Activated CD4-positive, alpha-beta T cell treated with anti-CD3 and anti-CD28 coated beads for 36 hours (primary cell): ENCODE measurements at places on chromosomes 3 and 15. TPM values are rescaled to one million over a fixed set of nuclear protein-coding genes. Genes with fewer than 3 reads are reported as not detected.

POLQ gene
- total RNA-seq, result 22.8 TPM

TUBGCP4 gene
- 43.6 TPM for total RNA-seq

ZNF620 gene
- 3.9 TPM for total RNA-seq

P3H2 gene
- not detected for total RNA-seq

NANOGP8 gene
- not detected for total RNA-seq

NR1I2 gene
- total RNA-seq, result 0.27 TPM

PAK6 gene
- 0.53 TPM for total RNA-seq

MCF2L2 gene
- total RNA-seq, result 2.3 TPM

MED12L gene
- total RNA-seq, result 3.0 TPM

HTD2 gene
- 2.3 TPM for total RNA-seq

DNAJA4 gene
- total RNA-seq, result 38.6 TPM

TRIM71 gene
- total RNA-seq, result 0.04 TPM

ZNF80 gene
- total RNA-seq, result 0.23 TPM

CHST13 gene
- not detected for total RNA-seq

RTP3 gene
- total RNA-seq, result not detected

RBM5 gene
- 118 TPM for total RNA-seq

P2RY13 gene
- total RNA-seq, result not detected

SERP1 gene
- 96.1 TPM for total RNA-seq

WDR93 gene
- total RNA-seq, result not detected

MAPKBP1 gene
- 19.0 TPM for total RNA-seq

COL6A5 gene
- total RNA-seq, result not detected

CAMK1 gene
- total RNA-seq, result 53.1 TPM

C3orf22 gene
- total RNA-seq, result not detected

CIDEC gene
- not detected for total RNA-seq

SEC22A gene
- total RNA-seq, result 16.3 TPM

ERICH6 gene
- total RNA-seq, result not detected

ARGFX gene
- not detected for total RNA-seq

BOC gene
- total RNA-seq, result 0.43 TPM
